CD4-positive, alpha-beta T cell treated with Interleukin-6 at 100 ng/mL for 8 hours (primary cell): ENCODE measurements at places on chromosomes 12 and 14.

- no peak for DNase-seq
Observed at GRCh38 chr12:52860102-52860823, 11.5 kb upstream of the KRT78 start.

DNA sequence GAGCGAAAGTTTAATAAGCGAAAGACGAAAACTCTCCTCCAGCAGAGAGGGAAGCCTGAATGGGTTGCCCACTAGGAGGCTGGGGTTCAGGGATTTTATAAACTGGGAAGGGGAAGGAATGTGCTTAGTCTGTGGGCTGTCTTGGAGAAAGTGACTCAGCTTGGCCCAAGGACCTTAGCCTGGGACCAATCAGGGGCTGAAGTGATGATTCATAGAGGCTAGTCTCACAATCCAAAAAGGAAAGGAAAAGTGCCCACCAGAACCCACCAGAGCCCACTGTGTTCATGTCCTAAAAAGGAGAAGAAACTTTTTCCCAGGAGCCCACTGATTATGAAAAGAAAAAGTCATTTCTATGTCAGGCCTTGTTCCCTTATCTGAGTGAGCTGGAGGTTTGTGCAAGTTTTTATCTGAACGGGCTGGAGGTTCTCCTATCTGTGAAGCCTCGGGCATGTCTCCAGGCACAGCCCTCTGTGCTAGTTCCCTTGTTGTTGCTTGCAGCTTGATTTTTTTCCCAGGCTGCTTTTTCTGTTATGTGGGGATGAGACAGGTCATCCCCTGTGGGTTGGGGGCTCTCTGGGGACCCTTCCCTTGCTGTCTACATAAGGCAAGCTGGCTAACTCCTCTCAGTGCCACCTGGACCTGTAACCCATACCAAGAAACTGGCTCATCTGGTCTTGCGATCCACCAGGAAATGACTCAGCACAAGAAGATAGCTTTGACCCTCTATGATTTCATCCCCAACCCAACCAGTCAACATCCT, 8.3 kb upstream of the GOLGA5 start:
- DNase-seq = no peak

GRCh38 chr12:75207338-75208083, 2.1 kb downstream of the KCNC2 start:
- no peak for DNase-seq

DNA sequence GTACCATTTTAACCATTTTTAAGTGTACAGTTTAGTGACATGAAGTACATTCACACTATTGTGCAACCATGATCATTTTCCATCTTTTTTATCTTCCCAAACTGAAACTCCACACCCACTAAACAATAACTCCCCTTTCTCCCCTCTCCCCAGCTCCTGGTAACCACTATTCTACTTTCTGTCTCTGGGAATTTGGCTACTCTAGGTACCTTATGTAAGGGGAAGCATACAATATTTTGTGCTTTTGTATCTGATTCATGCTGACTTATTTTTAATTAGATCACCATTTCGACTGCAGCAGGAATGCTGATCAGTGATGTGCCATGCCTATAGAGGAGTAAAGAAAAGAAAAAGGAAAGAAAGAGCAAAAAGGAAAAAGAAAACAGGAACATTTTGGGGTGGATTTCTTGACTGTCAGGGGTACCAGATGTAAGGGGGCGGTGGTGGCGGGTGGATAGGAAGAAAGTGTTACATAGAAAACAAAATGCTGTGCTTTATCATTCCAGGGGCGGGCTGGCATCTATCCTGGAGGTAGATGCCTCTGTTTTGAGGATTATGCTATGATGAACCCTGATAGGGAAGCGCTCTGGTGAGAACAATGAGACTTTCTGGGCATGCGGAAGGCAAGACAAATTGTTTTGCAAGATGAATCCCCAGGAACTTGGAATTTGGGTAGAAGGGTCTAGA, 45.2 kb upstream of the CTDSP2 start:
- no peak for DNase-seq
